ENCODE measurements at places on chromosomes 11 and 22.

DNA sequence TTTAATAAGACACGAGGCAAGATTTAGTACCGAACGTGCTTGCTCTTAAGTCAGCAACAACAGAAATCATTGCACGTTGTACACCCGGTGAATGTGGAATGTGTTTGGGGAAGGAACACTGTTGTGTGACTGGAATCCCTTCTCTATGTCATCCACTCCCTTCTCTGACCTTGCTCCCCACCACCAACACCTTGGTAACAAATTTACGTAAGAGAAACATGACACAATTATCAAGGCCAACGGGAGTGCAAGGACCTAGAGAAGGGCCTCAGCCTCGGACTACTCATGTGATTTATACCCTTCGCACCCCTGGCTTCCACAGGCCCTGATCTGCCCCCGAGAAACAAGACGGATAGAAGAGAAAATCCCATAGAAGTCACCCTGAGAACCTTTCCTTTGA lies 236.2 kb downstream of the LARGE1 start:
- DNase-seq, result no peak

DNA sequence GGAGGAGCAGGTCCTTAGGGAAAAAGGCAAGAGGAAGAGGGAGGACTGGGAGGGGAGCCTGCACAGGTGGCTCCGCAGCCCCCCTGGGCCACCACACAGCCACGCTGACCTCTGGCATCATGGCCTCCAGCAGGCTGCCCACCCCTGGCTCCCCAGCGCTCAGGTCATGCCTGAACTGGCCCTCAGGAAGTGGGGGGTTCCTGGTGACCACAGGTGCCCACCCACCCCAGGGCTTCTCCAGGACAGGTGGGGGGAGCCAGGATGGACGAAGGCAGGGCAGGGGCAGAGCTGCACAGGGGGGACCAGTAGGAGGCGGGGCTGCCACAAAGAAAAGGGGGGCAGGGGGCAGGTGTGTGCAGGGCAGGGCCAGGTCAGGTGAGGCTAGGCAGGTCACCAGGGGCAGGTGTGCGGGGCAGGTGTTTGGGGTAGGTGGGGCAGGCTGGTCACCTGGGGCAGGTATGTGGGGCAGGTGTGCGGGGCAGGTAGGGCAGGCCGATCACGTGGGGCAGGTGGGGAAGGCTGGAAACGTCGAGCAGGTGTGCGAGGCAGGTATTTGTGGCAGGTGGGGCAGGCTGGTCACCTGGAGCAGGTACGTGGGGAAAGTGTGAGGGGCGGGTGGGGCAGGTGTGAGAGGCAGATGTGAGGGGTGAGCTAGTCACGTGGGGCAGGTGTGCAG lies 997 bp downstream of the DEAF1 start:
- no peak for DNase-seq

DNA sequence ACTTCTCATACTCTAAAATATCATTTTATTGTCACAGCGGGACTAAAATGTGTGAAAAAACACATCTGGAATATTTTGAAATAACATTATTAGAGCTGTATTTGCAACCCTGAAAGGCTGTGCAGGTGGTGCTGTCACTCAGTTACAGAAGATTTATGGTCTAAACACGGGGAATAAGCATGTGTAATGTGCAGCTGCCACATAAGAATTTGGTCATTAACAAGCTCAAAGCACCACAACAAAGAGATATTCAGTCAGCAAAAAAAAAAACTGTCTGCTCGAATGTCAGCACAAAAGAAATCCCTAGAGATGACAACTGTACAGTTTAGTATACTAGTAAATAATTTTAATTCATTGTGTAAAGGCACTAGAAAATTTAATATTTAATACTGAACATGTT lies 31.3 kb downstream of the TMEM123 start:
- no peak for DNase-seq

DNA sequence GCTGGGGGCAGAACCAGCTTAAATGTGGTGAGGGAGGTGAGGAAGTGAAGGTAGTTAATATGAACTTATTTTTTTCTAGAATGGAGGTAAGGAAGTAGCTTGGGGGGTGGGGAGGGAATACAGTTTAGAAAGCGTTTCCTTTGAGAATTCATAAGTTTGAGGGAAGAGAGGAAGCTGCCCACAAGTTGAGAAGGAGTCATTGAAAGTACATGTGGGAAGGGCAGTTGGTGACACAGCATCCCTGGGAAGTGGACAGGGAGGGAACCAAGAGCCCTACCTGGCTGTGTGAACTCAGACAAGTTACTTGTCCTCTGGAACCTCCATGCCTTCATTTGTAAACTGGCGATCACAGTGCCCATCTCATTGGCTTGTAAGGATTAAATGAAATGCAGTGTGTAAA lies 125.9 kb upstream of the SPON1 start:
- DNase-seq, result no peak

- DNase-seq, result no peak
Observed at GRCh38 chr11:62143727-62144126, 19.9 kb downstream of the INCENP start.

GRCh38 chr11:10908215-10908951 lies 50.5 kb upstream of the ZBED5 start:
- no peak for DNase-seq

DNA sequence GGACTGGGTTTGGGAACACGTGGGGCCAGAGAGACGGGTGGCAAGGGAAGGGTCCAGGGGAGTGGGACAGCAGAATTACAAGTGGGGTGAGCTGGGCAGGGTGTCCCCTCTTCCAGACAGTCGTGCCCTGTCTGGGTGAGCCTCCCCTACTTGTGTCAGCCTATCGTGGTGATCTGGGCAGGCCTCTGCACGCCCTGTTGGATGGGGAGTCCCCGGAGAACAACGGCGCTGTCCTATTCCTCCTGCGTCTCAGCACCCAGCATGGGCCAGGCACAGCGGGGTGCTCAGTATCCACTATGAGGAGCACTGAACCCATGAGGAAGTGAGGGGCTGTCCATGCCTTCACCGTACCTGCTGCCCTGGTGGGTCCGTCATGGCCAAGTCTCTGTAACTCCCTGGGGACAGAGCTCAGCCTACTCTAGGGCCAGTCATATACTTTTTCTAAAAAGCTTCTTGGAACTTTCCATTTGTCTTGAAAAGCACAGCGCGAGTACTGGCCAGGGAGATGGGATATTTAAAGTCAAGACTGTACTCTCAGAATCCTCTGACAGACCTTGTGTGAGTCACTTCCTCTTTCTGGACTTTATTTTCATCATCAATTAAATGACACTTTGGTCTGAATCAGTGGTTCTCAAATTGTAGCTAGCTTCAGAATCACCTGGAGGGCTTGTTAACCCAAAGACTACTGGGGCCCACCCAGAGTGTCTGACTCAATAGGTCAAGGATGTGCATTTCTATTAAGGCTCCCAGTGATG lies 81.7 kb upstream of the NECTIN1 start:
- DNase-seq, result no peak

DNA sequence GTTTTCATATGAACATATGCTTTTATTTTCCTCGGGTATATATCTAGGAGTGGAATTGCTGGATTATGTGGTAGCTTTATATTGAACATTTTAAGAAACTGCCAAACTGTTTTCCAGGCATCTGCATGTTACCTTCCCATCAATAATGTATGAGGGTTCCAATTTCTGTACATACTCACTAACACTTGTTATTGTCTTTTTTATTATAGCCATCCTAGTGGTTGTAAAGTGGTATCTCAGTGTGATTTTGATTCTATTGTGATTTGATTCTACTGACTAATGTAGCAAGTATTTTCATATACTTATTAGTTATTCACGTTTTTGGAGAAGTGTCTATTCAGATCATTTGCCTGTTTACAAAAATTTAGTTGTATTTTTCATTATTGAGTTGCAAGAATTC lies 2.0 kb downstream of the ANO5 start:
- DNase-seq, result no peak

DNA sequence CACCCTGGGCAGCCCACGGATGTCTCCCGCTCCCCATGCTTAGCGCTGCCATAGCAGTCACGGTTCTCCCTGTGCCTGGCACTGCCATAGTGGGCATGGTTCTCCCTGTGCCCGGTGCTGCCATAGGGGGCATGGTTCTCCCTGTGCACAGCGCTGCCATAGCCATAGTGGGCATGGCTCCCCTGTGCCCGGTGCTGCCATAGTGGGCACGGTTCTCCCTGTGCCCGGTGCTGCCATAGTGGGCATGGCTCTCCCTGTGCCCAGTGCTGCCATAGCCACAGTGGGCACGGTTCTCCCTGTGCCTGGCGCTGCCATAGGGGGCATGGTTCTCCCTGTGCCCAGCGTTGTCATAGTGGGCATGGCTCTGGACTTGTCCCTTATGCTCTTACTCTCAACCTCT lies 19.9 kb upstream of the ARAP1 start:
- no peak for DNase-seq

GRCh38 chr11:117415358-117415896 lies 87.8 kb downstream of the CEP164 start:
- DNase-seq, result no peak

GRCh38 chr11:125268611-125269010 lies 104.1 kb downstream of the PKNOX2 start:
- DNase-seq, result no peak

DNA sequence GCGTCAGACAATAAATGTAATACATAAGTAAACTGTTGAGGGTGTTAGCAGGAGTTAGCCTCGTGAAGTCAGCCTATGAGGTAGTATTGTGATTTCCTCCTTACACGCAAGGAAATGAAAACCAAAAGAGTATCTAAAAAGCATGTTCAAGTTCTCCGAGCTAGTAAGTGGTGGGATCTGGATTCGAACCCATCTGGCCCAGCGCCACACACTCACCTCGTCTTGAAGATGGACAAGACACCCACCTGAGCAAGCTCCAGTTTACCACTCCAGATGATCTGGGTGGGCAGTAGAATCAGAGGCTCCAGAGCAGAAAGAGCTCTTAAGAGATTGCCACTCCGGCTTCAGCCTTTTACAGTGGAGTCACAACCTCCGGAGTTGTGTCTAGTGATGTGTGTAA lies 140.3 kb downstream of the PKNOX2 start:
- no peak for DNase-seq

GRCh38 chr22:46953968-46954765 lies 191.7 kb downstream of the TBC1D22A start:
- DNase-seq, result no peak

DNA sequence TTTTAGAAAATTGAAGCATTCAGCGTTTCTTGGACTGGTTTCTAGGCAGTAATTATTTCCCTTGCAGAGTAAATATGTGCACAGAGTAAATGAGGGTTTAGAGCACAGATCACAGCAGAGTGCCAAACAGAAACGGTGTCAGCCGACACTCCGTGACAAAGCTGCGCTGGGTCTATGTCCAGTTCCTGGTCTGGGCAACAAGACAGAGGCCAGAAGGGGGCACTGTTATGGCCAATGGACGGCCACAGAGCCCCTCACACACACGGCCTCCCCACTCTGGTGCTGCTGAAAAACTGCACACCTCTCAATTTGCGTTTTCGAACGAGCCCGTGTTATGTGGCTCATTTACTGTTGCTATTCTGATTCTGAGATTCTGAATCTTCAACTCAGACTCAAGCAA lies 180.7 kb downstream of the MPPED1 start:
- DNase-seq, result no peak

Measured in activated naive CD8-positive, alpha-beta T cell treated with anti-CD3 and anti-CD28 coated beads, Interleukin-2, amount 50 U/mL, for 16 hours (primary cell).